ENCODE measurements at places on chromosomes 13 and 19.

- DNase-seq: no peak
Observed at GRCh38 chr19:18016209-18016910, 8.4 kb downstream of the ARRDC2 start.

DNA sequence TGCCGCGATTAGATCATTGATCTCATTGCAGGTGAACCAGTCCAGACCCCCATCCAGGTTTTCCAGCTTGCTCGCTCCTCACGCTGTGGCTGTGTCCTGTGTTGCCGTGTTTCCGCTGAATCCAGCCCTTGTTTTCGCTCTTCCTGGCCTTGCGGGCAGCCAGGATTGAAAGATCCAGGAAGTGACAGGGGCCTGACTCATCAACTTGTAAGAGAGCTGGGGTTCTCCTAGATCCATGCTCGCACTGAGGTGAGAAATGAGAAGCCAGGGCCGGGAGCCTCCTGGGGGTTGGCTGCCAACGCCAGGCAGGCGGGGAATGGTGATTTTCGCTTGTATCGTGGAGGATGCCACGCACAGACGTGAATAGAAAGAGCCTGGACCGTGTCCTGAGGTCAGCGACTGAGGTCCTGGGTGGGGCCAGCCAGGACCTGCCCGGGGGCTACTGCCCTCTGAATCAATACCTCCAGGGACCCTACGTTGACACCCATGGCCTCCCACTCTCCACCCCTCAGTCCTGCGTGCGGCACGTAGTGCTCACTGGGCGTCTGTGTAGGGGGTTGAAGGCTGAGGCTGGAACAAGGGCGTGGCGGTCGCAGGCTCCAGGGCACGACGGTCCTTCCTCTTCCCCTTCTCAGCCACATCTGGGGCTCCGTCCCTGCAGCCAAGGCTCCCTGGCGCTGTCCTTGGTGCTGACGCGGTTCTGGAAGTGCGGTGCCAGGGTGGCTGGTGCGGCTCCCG lies 7.3 kb upstream of the PTPRH start:
- DNase-seq: peak; percentile 77

DNA sequence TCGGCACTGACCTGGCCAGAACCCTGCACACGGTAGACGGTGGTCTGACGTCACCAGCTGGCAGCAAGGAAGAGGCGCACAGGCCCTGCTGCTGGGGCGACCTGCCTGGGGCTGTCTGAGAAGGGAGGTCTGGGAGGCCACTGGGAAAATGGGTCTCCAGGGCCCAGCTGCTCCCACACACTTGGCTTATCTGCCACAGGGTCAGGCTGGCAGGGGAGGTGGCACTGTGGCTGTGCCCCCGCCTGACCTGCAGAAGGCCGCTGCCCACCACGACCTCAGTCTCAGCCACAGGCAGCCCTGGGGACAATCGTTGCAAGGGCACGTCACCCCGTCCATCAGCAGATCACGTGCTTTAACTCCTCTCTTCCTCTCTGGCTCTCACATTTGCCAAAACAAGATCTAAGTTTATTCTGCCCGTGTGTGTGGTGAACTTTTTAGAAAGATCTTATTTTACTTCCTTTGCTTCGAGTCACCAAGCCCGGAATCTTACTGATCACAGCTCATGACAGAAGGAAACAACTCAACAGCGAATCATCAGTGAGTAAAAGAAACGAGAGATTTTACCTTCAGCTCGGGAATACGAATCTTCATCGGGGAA lies 45.2 kb upstream of the RANBP3 start:
- no peak for DNase-seq

- no peak for DNase-seq
Observed at GRCh38 chr13:38636073-38636472, 50.8 kb upstream of the FREM2 start.

GRCh38 chr13:20528452-20528851 lies 2.8 kb upstream of the CRYL1 start:
- DNase-seq: no peak

Measured in NCI-H2081 treated with DMSO at 0.1 percent for 48 hours (cell line).